ENCODE measurements at places on chromosomes 5 and 9. TPM values are rescaled to one million over a fixed set of nuclear protein-coding genes. Genes with fewer than 3 reads are reported as not detected.

The FOXD4L3 gene
- not detected for total RNA-seq

The SQSTM1 gene
- 183 TPM for total RNA-seq

The DMRTA1 gene
- total RNA-seq = not detected

The PCDHB6 gene
- not detected for total RNA-seq

The SMIM3 gene
- 19.1 TPM for total RNA-seq

The SELENOP gene
- 0.13 TPM for total RNA-seq

The OR1B1 gene
- total RNA-seq = not detected

- H3K27me3 ChIP-seq = no peaks in the 10 kb centered on the region
- no peak overlapping the region for H3K27ac ChIP-seq
- DNase-seq = no peak
- H3K36me3 ChIP-seq = peaks cover 5% of the 10 kb centered on the region
These were observed 143.4 kb downstream of the GDNF start for GRCh38 chr5:37696190-37697021.

DNA sequence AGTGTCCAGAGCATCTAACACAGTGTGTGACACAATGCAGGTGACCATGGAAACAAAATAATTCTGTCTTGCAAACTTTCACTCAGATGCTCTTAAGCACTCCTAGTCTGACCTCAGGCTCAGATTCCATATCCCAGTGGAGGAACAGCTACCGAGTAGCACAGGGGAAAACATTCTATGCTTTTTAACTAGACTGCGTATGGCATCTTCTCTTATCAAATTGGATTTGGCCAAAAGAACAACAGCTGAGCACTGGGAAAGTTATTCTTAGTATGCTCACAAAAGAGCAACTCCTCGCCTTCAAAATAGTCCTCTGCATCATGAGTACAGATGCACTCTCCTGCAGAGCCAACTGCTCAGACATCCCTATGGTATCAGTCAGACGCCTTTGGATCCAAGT, 528.2 kb upstream of the DAP start:
- H3K36me3 ChIP-seq = no peaks in the 10 kb centered on the region
- H3K27ac ChIP-seq = no peak overlapping the region
- no peaks in the 10 kb centered on the region for H3K27me3 ChIP-seq
- H3K4me3 ChIP-seq = no peak overlapping the region

GRCh38 chr9:127935765-127936221, 1.9 kb downstream of the DPM2 start:
- no peak for DNase-seq
- peak overlapping the region; percentile 47 for H3K27ac ChIP-seq
- peak overlapping the region; percentile 86 for H3K4me3 ChIP-seq
- H3K4me1 ChIP-seq = peaks cover 51% of the 10 kb centered on the region
- H3K36me3 ChIP-seq = peaks cover 44% of the 10 kb centered on the region
- no peaks in the 10 kb centered on the region for H3K27me3 ChIP-seq

GRCh38 chr9:99824378-99825171, 2.9 kb downstream of the NR4A3 start:
- peaks cover 64% of the 10 kb centered on the region for H3K4me1 ChIP-seq
- peaks cover 6% of the 10 kb centered on the region for H3K36me3 ChIP-seq
- peak overlapping the region; percentile 91 for H3K4me3 ChIP-seq

GRCh38 chr5:152066784-152067183, 142.1 kb upstream of the GLRA1 start:
- H3K36me3 ChIP-seq = no peaks in the 10 kb centered on the region
- no peak for DNase-seq
- H3K4me3 ChIP-seq = no peak overlapping the region
- no peak overlapping the region for H3K27ac ChIP-seq
- H3K4me1 ChIP-seq = no peaks in the 10 kb centered on the region
- no peaks in the 10 kb centered on the region for H3K27me3 ChIP-seq

DNA sequence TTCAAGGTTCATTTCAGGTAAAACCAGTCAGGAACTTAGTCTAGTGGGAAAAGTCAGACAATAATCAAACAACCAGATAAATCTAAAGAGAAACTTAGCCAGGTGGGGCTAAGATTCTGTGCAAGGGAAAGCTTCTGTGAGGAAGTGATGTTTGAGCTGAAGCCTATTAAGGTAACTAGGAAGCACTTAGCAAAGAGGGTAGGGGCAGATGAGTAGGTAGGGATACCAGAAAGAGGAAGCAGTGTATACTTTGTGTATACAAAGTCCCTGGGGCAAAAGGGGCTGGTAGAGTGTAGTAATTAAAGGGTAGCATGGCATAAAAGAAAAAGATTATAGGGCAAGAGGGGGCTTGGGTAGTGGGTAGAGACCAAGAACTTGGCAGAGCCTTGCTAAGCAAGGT, 3.6 kb upstream of the SPATA24 start:
- peaks cover 38% of the 10 kb centered on the region for H3K4me1 ChIP-seq
- no peak for DNase-seq
- no peak overlapping the region for H3K27ac ChIP-seq
- no peaks in the 10 kb centered on the region for H3K27me3 ChIP-seq
- no peak overlapping the region for H3K4me3 ChIP-seq

- no peaks in the 10 kb centered on the region for H3K36me3 ChIP-seq
- H3K27ac ChIP-seq = no peak overlapping the region
- H3K4me1 ChIP-seq = no peaks in the 10 kb centered on the region
- no peak for DNase-seq
- H3K27me3 ChIP-seq = no peaks in the 10 kb centered on the region
These were observed 504.3 kb downstream of the AGTPBP1 start for GRCh38 chr9:85237478-85237877.

- H3K27ac ChIP-seq = no peak overlapping the region
- no peaks in the 10 kb centered on the region for H3K36me3 ChIP-seq
- peaks cover 6% of the 10 kb centered on the region for H3K27me3 ChIP-seq
- H3K4me3 ChIP-seq = no peak overlapping the region
These were observed 133.0 kb downstream of the SLC28A3 start for GRCh38 chr9:84207491-84207951.

- no peak overlapping the region for H3K4me3 ChIP-seq
- H3K36me3 ChIP-seq = no peaks in the 10 kb centered on the region
- no peaks in the 10 kb centered on the region for H3K4me1 ChIP-seq
- H3K27ac ChIP-seq = no peak overlapping the region
- H3K27me3 ChIP-seq = no peaks in the 10 kb centered on the region
- DNase-seq = no peak
These were observed 141.1 kb upstream of the RASEF start for GRCh38 chr9:83204047-83204446.

- DNase-seq = no peak
- H3K27ac ChIP-seq = no peak overlapping the region
- H3K4me3 ChIP-seq = no peak overlapping the region
- H3K36me3 ChIP-seq = no peaks in the 10 kb centered on the region
- H3K27me3 ChIP-seq = no peaks in the 10 kb centered on the region
- H3K4me1 ChIP-seq = peaks cover 17% of the 10 kb centered on the region
These were observed 56.1 kb downstream of the SHB start for GRCh38 chr9:38012767-38013450.
